NCI-H2171 treated with DMSO at 0.1 percent for 48 hours (cell line): ENCODE measurements at places on chromosomes 6 and 20.

GRCh38 chr6:6711832-6712448 is 123.4 kb downstream of the LY86 start:
- peak; percentile 54 for DNase-seq

DNA sequence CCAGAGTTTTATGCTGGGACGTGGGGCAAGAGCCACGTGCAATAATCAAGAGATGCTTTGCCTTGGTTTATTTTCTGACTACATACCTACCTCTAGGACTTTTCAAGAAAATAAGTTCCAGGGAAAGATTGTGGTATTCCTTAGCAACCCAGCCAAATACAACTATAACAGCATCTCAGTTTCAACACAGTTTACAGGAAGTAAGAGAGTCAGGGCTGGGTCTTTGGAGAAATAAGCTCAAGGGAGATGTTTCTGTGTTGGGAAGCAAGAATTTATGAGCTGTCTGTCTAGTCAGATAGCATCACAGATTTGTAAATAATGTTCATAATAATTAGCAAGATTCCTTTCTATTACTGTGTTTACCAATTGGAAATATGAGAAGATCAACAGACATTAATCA is 35.1 kb downstream of the MAP3K5 start:
- no peak for DNase-seq

DNA sequence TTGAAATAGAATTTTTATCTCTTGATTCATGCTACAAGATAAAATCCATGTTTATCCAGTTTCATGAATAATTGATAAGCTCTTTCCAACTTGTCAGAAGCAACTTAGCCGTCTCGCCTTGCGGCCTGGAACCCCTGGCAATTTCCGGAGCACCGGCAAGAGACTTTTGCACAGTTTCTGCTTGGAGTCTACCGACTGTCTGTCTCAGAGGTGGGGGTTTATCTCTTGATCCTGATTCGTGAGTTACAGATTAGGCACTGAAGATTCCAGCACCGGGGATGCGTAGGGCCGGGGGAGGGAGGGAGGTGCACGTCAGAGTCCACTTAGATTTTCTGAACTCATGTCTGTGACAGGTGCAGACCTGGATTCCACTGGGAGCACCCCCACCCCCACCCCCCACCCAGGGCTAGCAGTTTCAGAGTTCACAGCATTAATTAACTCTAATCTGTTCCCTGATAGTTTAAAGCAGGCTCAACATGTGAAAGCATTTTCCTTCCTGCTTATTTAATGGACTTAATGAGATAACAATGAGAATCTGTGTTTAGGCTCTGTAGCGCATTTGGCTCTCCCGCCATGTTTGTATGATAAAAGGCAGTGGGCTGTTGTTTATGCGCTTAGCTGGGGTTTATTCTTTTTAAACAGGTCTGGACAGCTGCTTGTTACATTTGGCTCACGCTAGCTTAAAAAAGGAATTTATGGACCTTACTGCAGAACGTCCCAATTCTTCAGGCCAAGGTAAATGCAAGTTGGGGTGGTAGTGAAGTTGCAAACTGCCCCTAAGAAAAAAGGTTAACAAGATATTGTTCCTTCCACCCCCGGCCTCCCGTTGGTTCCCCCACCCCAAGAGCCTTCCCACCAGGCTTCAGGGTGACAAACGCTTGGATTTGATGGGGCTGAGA is 8.1 kb upstream of the APCDD1L start:
- peak; percentile 85 for DNase-seq

- no peak for DNase-seq
Observed at GRCh38 chr6:136869451-136869850, 47.1 kb downstream of the PEX7 start.

GRCh38 chr20:44448753-44449546 is 26.7 kb upstream of the TTPAL start:
- no peak for DNase-seq

- DNase-seq: no peak
Observed at GRCh38 chr6:167767715-167768107, 59.0 kb upstream of the AFDN start.

- DNase-seq: no peak
Observed at GRCh38 chr6:77454386-77454785, 8.9 kb downstream of the HTR1B start.

GRCh38 chr6:67345946-67346345 is 1289.1 kb upstream of the ADGRB3 start:
- DNase-seq: peak; percentile 83
